ENCODE measurements at places on chromosomes 6 and 20.

GRCh38 chr6:164744301-164744700 is 565.1 kb downstream of the C6orf118 start:
- no peak for DNase-seq

GRCh38 chr20:58486207-58486606 is 29.0 kb downstream of the APCDD1L start:
- DNase-seq, result no peak

- DNase-seq, result no peak
Measured at GRCh38 chr20:58471193-58472164, 43.7 kb downstream of the APCDD1L start.

DNA sequence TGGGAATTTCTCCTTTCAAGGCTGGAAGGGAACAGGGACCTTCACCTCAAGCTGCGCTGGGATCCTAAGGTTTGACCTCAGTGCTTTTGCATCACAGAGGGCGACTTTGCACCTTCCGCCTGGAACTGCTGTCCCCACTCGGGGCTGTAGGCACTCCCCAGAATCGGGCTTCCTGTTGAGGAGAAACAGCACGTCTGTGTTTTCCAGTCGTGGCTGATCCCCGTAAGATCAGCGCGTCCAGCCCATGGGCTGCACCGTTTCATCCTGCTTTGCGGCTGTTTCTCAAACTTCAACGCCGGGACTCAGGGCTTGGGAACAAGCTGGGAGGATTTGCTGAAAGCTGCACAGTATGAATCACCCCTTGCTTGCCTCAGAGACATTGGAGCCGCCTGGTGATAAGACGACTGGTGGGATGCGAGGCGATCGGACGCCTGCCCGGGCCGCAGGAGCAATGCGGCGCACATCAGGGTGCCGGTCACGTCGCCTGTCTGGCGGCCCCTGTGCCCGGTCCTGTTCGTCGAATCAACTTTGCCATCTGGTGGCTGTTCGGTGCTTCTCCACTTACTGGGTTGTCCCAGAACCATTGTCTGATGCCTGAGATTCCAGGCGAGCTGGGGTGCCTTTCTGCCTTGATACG is 53.6 kb upstream of the FRMD1 start:
- DNase-seq, result no peak

DNA sequence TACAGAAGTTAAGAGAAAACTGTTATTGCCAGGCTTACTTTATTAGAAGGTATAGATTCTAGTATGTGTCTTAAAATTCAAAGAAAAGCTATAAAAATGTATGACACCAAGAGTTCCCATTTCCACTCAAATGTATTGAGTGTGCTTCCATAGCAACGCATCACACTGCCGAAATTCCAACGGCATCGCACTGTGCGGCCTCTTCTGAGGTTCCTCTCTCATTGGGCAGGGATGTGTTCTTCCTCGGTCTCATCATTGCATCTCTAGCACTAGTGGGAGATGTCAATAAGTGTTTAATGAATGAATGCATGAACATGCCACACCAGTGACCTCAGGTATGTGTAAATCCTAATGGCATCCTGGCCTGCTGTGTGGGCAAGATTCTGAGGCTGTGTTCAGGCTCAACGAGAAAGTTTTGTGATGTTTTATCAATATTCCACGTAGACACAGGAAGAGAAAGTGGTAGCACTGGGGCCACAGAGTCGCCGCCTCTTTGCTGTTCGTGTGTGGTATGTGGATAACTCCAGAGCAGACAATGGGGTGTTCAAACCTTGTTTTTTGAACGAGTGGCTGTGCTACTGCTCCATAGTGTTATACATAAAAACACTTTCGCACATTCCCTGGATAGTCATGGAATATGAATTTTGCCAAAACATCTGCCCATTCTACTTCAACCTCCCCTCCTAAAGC is 171.6 kb downstream of the ADGB start:
- DNase-seq, result no peak

DNA sequence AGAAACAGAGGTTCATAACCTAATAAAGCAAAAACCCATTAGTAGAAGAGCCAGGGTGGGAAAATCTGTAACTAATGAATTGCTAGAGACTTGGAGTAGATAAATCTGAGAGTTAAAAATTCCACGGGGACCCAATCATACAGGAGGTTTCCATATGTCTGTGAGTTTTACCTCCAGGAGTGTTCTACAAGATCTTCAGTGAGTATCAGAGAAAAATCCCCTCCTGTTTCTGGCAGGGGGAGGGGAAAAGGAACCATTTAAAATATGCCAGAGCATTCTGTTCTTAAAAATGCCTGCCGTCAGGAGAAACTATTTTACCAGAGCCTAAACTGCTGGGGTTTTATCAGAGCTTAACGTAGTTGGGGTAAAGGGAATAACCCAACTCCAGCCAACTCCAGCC is 54.0 kb upstream of the PLN start:
- DNase-seq, result no peak

GRCh38 chr6:108200186-108200585 is 34.4 kb downstream of the NR2E1 start:
- no peak for DNase-seq

GRCh38 chr20:63610581-63611435 is 16.1 kb downstream of the GMEB2 start:
- DNase-seq, result no peak

DNA sequence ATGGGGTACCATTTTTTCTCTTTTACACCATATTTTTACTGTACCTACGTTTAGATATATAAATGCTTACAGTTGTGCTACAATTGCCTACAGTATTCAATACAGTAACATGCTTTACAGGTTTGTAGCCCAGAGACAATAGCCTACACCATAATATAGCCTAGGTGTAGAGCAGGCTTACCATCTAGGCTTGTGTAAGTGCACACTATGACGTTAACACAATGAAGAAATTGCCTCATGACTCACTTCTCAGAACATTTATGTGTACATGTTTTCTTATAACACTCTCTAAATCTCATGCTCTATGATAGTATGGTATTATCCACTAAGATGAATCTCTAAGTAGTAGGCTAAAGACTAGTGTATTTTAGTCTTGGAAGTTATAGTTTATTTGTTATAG is 13.5 kb downstream of the GPR63 start:
- DNase-seq, result no peak

GRCh38 chr20:46638134-46638897 is 12.9 kb downstream of the SLC13A3 start:
- DNase-seq, result no peak

DNA sequence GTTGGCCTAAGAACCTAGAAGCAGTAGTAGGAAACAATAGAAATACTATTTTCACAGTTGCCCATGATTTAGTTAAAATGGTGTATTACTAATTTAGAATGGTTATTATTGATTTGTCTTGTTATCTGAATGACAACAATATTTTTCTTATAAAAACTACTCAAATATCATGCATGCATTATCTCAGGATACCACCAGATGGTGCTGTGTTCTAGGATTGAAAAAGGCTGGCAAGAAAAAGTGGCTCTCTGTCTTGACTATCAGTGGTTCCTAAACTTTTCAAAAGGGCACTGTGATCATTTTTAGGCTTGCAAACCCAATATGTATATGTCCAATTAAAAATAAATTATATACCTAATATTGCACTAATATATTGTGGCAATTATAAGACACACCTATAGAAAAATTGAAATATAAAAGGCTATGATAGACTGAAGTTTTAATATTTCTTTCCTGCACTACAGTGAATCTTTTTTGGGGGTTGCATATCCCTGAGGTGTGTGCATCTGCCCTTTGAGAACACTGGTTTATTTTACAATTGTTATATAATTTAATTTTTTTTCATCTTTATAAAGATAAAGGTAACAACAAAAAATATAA is 131.7 kb upstream of the MLIP start:
- DNase-seq, result no peak

- DNase-seq, result no peak
Measured at GRCh38 chr20:971346-971745, 30.8 kb downstream of the RSPO4 start.

- no peak for DNase-seq
Measured at GRCh38 chr6:88167352-88167937, 1.3 kb upstream of the CNR1 start.

- no peak for DNase-seq
Measured at GRCh38 chr6:88238901-88239300, 72.8 kb upstream of the CNR1 start.

- DNase-seq, result no peak
Measured at GRCh38 chr6:1885576-1886011, 275.9 kb downstream of the FOXC1 start.

DNA sequence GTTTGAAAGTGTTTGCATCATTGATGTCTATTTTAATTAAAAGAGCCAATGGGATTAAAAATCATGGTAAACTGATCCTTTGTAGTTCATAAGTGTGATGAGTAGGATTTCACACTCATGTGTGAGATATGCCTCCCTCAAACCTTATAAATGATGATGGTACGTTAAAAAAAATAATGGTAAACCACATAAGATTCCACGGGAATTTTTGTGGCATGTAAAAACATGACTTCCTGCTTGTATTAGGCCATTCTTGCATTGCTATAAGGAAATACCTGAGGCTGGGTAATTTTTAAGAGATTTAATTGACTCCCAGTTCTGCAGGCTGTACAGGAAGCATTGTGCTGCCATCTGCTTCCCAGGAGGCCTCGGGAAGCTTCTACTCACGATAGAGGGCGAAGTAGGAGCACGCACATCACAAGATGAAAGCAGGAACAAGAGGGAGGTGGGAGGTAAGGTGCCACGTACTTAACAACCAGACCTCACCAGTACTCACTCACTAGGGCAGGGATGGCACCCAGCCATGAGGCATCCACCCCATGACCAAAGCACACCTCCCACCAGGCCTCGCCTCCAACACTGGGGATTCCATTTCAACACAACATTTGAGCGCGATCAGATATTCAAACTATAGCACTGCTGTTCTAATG is 187.6 kb upstream of the QKI start:
- DNase-seq, result no peak

DNA sequence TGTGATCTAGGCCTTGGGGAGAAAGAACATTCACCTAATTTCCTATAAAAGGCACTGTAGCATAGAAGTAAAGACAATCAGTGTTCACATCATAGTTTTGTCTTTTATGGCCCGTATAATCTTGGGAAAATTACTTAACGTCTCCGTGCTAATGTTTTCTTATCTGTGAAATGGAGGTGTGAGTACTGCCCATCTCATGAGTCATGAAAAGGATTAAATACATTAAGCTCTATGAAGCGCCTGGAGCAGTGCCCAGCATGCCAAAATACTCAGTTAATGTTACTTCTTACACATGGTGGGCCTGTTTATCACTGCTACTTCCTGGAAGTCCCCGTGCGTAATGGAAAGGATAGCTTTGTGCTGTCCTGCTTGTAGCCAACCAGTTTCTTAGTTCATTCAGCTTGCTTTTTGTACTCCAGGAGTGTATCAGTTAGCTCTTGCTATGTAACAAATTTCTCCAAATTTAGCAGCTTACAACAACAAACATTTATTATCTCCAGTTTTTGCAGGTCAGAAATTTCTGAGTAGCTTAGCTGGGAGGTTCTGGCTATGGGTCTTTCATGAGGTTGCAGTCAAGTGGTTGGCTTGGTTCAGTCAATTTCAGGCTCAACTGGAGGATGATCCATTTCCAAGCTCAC is 103.6 kb upstream of the BMP2 start:
- DNase-seq, result no peak

Data from effector CD8-positive, alpha-beta T cell (primary cell).